ENCODE measurements at places on chromosomes 13 and 19. TPM values are rescaled to one million over a fixed set of nuclear protein-coding genes. Genes with fewer than 3 reads are reported as not detected.

GRCh38 chr19:3142292-3142670 is 6.4 kb downstream of the GNA15 start:
- peak; percentile 77 for DNase-seq

GRCh38 chr19:55118401-55118991 is 1.1 kb upstream of the PPP1R12C start:
- DNase-seq = no peak

DNA sequence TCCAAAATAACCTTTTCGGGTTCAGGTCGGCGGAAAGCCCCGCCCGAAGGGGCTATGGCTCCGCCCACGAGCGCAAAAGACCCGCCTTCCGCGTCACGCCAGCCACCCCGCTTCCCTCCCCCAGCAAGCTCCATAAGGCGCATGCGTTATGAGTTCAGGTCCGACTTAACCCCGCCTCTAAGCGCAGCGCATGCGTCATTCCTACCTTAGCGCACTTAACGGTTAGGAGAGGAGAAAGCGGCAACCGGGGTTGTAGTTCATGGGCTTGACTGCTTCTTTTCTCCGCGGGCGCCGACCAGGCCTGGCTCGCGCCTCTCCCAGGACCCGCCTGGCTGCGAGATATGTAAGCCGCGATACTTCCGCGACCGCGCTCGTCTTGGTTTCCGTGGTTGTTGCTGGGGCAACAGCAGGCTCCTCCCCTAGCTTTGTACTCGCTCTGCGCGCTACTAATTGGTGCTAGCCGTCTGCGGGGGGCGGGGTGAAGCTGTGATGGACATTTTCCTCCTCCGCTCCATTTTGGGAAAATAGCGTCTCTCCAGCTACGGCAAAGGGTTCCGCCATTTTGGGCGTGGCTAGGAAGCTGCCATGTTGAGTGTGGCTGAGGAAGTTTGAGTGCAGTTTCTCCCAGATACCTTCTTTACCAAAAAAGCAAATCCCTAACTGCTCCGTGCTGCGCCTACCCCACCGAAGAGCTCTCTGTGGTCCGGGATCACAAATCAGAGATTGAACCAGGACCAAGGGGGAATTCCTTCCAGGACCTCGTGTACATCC is at the start of gene B9D2:
Gene B9D2 (minus strand): TSS at position 397 of the 771 bp plus-strand sequence. CDS start 630 bp downstream, outside the sequence.
- peak; percentile 96 for DNase-seq

DNA sequence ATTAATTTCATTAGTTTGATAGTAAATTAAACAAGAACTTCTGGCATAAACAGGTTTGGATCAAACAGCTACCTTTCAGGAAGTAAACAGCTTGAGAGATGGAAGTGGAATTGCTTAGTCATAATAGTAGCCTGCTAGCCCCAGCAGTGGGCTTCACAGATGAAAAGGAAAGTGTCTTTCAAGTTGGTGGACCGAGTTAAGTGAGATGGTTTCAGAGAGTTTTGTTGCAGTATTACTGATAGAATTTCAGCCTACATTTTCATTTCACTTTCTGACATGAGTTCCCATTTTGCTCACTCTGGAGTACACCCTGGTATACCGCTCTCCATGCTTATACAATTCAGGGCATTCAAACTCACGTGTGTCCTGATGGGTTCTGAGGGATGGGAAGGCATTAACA is 2.0 kb upstream of the PTOV1 start:
- no peak for DNase-seq

GRCh38 chr13:23699271-23699670 is 129.1 kb downstream of the TNFRSF19 start:
- DNase-seq = no peak

GRCh38 chr13:35697186-35697730 is 220.8 kb upstream of the MAB21L1 start:
- DNase-seq = peak; percentile 20

GRCh38 chr19:47323872-47324271 is 8.1 kb upstream of the C5AR2 start:
- no peak for DNase-seq

Gene PRTN3
- not detected for total RNA-seq

All from fibroblast of lung (primary cell).